Progenitor cell of endocrine pancreas (in vitro differentiated cells): ENCODE measurements at places on chromosomes 3 and 15.
A peak's percentile ranks its signal among the peaks of the same experiment; 100 is the strongest.

- DNase-seq: no peak
Measured at GRCh38 chr15:51299187-51300015, 39.0 kb downstream of the CYP19A1 start.

DNA sequence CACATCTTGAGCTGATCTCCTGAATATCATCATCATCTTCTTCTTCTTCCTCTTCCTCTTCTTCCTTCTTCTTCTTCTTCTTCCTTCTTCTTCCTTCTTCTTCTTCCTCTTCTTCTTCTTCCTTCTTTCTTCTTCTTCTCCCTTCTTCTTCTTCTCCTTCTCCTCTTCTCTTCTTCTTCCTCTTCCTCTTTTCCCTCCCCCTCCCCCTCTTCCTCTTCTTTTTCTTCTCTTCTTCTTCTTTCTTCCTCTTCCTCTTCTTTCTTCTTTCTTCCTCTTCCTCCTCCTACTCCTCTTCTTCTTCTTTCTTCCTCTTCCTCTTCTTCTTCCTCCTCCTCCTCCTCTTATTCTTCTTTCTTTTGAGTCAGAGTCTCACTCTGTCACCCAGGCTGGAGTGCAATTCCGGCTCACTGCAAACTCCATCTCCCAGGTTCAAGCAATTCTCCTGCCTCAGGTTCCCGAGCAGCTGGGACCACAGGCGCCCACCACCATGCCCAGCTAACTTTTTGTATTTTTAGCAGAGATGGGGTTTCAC is 197.9 kb upstream of the NANOGP8 start:
- DNase-seq: no peak

- peak; percentile 50 for DNase-seq
Measured at GRCh38 chr15:66698318-66698961, 3.6 kb upstream of the SMAD6 start.

DNA sequence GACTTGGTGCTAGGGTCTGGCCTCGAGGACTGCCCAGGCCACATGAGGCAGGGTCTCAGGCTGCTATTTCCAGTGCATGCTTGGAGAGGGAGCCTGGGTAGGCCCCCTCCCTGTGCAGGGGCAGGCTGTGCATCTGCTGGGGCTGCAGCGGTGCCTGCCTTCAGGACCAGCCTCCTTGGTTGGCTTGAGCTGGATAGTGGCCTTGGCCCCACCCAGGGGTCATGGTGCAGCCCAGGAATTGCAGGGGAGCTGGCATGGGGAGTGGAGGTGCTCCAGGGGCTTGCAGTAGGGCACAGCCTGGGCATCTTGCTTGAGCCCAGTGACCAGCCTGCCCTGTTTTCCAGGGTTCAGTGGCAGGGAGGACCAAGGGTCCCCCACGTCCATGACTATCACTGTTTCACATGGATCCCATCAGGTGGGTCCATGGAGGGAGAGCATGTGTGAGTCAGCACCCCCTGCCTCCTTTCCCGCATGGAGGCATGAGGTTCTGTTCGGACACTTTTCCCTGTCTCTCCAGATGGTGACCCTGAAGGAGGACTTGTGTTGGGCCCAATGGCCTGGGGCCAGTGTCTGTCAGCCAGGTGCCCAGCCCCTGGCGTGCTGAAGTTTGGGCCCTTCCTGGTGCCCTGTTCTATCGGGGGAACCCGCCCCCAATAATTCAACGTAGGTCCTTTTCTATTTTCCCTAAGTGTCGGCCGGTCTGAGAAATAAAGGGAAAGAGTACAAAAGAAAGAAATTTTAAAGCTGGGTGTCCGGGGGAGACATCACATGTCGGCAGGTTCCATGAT is 218.6 kb downstream of the SNRPN start:
- no peak for DNase-seq

DNA sequence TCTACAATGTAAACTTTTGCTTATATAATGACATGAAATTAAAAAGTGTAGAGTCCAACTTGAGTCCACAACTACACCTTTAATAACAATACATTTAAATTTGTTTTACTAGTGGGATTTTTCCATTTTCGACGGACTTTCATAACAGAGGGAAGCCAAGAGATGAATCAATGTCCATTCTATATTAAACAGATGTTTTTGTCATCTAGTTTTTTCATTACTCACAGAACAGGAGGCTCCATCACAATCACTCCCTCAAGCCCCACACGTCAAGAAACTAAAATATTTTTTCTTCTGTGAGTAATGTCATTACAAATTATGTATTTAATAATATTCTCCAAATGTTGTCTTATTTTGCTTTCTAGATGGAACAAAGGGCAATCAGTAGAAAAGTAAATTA is 932.9 kb downstream of the ROBO1 start:
- no peak for DNase-seq

GRCh38 chr3:12302564-12302963 is 13.7 kb downstream of the PPARG start:
- no peak for DNase-seq

GRCh38 chr15:26049900-26050657 is 187.0 kb upstream of the ATP10A start:
- DNase-seq: no peak

DNA sequence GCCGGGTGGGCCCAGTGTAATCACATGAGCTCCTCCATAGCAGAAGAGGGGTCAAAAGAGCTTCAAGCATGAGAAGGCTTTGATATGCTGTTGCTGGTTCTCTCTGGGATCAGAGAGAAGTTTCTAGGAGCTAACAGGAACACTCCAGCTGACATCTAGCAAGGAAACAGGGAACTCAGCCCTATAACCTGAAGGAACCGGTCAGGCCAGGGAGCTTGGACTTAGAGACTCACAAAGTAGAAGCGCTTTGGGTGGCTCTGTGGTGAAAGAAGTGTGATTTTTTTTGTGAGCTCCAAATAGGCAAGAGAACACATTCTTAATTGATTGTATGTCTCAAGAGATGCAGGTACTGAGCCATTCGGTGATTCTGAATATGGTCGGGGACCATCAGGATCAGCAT is 26.2 kb upstream of the EPHB1 start:
- DNase-seq: no peak

DNA sequence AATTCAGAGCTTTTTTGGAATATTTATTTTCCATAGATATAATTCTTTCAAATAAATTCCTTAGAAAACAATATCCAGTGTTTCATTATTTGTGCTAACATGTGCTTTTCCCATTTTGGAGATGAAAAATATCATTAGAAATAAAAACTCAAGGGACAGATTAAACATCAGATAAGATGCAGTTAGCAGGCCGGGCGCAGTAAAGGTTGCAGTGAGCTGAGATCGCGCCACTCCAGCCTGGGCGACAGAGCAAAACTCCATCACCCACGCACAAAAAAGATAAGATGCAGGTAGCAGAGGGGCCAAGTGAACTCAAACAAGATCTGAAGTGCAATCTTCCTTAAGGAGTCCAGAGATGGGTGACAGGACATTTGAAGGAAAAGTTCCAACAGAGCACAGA is 48.0 kb downstream of the ZNF445 start:
- DNase-seq: no peak

DNA sequence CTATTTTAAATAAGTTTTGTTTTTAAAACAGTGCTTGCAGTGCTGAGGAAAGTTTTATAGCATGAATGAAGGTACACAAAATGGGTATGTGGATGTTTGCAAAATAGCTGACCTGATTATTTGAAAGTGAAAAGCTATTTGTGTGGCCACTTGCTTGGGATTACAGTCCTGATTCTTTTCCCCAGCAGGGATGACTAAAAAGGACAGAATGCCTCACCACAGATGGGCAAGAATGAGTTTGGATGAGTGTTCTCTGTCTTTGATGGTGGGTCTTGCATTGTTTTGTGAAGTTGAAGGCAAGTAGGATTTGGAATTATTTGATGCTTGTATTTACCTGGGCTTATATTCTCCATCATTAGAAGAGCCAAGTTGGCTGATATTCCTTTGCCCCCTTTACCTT is 48.8 kb upstream of the MEIS2 start:
- DNase-seq: no peak

GRCh38 chr15:44308889-44309288 is 20.4 kb downstream of the GOLM2 start:
- no peak for DNase-seq

DNA sequence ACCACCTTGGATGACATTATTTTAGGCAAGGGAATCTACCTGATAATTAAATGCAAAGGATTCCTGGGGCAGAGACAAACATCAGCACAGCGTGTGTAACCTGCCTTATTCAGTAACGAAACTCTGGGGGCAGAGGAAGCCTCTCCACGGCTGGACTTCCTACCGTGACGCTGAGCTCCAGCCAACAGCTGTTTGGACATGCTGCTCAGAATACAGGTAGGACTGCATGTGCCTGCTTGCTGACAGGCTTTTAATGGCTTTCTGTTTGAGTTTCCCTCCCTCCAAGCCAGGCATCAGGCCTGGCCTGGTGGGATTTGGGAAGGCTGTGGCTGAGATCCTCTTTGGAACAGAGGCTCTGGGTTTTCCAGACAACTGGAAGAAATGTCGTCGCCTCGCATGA is 150.6 kb downstream of the ADAMTS17 start:
- DNase-seq: no peak

DNA sequence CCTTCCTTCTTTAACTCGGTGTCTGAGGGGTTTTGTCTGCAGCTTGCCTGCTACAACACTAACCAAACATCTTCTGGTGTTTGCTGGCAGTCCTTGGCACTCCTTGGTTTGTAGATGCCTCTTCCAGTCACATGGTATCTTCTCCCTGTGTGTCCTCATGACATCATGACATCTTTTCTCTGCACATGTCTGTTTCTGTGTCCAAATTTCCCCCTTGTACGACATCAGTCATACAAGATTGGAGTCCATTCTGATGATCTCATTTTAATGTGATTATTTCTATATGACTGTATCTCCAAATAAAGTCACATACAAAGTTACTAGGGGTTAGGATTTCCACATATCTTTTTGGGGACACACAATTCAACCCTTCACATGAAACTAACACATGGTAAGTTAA is 152.3 kb upstream of the LRRN1 start:
- no peak for DNase-seq

DNA sequence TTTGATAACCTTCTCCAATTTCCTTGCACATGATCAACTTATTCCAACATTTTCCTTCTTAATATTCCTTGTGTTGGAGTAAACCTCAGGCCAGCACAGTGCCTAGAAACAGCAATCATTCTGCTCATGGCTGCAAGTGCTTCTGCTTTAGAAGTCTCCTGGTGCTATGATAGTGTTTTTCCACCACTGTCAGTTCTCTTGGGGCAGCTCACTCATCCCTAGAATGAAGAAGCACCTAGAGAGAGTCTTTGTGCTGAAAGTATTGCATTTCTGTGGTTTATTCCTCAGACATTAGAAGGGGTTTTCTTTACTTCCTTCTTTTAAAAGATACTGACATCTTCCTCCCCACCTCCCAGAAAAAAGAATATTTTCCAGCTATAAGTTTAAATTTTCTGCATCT is 183.5 kb downstream of the RYR3 start:
- no peak for DNase-seq
